Cardiac atrium fibroblast (primary cell): ENCODE measurements at places on chromosomes 11 and 22. TPM values are rescaled to one million over a fixed set of nuclear protein-coding genes. Genes with fewer than 3 reads are reported as not detected.

KRTAP5-10 gene
- not detected in 2 replicates for total RNA-seq

FAM83F gene
- 0.18 TPM in 1 of 2 replicates, not detected in the other for total RNA-seq

OR52I1 gene
- not detected in 2 replicates for total RNA-seq

OR2AG1 gene
- not detected in 2 replicates for total RNA-seq

MRGPRX4 gene
- not detected in 2 replicates for total RNA-seq

ADAMTS8 gene
- not detected in 2 replicates for total RNA-seq

PRR14L gene
- total RNA-seq, result 13.9 and 23.5 TPM in 2 replicates

ANO3 gene
- 0.32 and 0.36 TPM in 2 replicates for total RNA-seq

C11orf42 gene
- not detected in 2 replicates for total RNA-seq

RAB38 gene
- 0.18 and 3.1 TPM in 2 replicates for total RNA-seq

IGLL1 gene
- total RNA-seq, result not detected in 2 replicates

STK33 gene
- 2.7 TPM in 1 of 2 replicates, not detected in the other for total RNA-seq

RASGRP2 gene
- 3.4 and 5.6 TPM in 2 replicates for total RNA-seq

CCDC87 gene
- total RNA-seq, result 0.16 TPM in 1 of 2 replicates, not detected in the other

A4GALT gene
- 45.0 and 59.1 TPM in 2 replicates for total RNA-seq

DDX6 gene
- total RNA-seq, result 61.6 and 91.4 TPM in 2 replicates

DMC1 gene
- under 0.01 TPM in 1 of 2 replicates, not detected in the other for total RNA-seq

ZP1 gene
- total RNA-seq, result 0.18 and 0.81 TPM in 2 replicates

ACR gene
- not detected in 2 replicates for total RNA-seq

NLRP14 gene
- 0.49 TPM in 1 of 2 replicates, not detected in the other for total RNA-seq

RGL4 gene
- total RNA-seq, result not detected in 2 replicates

CARD18 gene
- not detected in 2 replicates for total RNA-seq

IGF2 gene
- total RNA-seq, result 28.7 and 54.3 TPM in 2 replicates

THRSP gene
- not detected in 2 replicates for total RNA-seq

PTPRCAP gene
- total RNA-seq, result 2.0 TPM in 1 of 2 replicates, not detected in the other

TSKU gene
- total RNA-seq, result 31.9 and 37.7 TPM in 2 replicates

KCNJ5 gene
- 0.36 TPM in 1 of 2 replicates, not detected in the other for total RNA-seq

TSGA10IP gene
- not detected in 2 replicates for total RNA-seq

C11orf91 gene
- total RNA-seq, result not detected in 2 replicates

C22orf42 gene
- not detected in 2 replicates for total RNA-seq

KCNA4 gene
- total RNA-seq, result 1.1 TPM in 1 of 2 replicates, not detected in the other

CDKN1C gene
- total RNA-seq, result 31.9 and 90.1 TPM in 2 replicates

TTC38 gene
- total RNA-seq, result 18.8 and 34.7 TPM in 2 replicates

NXPE1 gene
- not detected in 2 replicates for total RNA-seq

SHISAL1 gene
- 6.9 and 7.5 TPM in 2 replicates for total RNA-seq
